ENCODE measurements at places on chromosomes 4 and X.

DNA sequence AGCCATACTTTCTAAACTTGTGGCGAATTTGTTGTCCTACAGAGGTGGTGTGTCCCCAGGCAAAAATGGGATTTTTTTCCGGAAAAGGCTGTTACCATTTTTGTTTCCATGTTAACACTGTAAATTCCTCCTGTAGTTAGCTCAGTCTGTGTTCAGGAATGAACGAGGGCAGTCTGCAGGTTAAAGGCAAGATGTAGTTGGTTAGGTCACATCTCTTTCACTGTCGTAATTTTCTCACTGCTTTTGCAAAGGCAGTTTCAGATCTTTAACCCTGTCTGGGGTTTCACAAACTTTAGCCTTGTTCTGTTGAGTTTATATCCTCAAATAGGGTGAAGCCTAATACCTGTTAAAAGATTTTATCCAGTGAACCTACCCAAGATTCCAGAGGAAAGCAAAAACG, 50.5 kb upstream of the PUDP start:
- no peak for DNase-seq

DNA sequence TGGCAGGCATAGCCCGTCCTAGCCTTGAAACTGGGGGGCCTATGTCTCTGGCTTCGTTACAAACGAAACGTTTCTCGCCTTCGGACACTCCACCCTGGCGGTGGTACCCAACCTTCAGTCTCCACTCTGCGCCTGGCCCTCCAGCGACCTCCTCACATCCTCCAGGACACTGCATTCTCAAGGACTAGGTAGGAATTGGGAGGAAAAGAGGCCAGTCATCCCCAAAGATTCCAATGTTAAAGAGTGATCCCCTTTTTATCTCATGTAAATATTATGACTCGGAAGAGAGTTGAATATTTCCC, 2.1 kb upstream of the NKX6-1 start:
- DNase-seq: no peak

DNA sequence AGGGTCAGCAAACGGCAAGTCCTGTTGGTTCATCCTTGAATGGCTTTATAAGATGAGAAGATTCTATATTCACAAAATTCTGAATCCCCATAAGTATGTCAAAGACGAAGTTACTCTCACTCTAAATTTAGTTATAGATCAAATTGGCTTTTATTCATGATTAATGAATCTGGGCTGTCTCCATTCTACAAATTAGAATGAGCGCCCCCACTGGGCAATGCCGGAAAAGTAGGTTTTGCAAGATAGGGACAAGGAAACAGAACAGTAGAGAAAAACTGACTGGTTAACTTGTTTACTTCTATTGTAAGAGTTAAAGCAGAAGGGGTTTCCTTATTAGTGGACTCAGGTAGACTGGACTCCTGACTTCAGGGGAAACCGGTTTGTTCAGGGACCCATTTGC, 100.3 kb downstream of the F11 start:
- no peak for DNase-seq

GRCh38 chr4:136599890-136600289, 932.4 kb downstream of the PCDH18 start:
- DNase-seq: no peak

DNA sequence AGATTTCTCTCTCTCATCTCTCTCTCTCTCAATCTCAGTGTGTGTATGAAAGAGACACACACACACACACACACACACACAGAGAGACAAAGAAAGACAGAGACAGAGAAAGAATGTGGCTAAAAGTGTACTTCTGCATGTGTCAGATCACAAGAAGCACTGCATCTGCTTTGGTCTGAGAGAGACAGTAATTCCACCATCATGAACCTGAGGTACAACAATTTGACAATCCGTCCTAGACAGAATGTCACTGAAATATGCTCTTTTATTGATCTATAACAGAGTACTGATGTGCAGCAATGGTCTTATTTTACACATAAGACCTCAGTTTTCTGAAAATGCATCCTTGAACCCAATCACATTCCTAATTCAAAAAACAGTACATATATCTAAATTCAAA, 576.2 kb upstream of the SMIM31 start:
- DNase-seq: no peak

GRCh38 chrX:80432863-80433262, 12.6 kb downstream of the TENT5D start:
- peak; percentile 9 for DNase-seq

- peak; percentile 7 for DNase-seq
Measured at GRCh38 chr4:163592212-163592611, 97.7 kb downstream of the TMA16 start.

DNA sequence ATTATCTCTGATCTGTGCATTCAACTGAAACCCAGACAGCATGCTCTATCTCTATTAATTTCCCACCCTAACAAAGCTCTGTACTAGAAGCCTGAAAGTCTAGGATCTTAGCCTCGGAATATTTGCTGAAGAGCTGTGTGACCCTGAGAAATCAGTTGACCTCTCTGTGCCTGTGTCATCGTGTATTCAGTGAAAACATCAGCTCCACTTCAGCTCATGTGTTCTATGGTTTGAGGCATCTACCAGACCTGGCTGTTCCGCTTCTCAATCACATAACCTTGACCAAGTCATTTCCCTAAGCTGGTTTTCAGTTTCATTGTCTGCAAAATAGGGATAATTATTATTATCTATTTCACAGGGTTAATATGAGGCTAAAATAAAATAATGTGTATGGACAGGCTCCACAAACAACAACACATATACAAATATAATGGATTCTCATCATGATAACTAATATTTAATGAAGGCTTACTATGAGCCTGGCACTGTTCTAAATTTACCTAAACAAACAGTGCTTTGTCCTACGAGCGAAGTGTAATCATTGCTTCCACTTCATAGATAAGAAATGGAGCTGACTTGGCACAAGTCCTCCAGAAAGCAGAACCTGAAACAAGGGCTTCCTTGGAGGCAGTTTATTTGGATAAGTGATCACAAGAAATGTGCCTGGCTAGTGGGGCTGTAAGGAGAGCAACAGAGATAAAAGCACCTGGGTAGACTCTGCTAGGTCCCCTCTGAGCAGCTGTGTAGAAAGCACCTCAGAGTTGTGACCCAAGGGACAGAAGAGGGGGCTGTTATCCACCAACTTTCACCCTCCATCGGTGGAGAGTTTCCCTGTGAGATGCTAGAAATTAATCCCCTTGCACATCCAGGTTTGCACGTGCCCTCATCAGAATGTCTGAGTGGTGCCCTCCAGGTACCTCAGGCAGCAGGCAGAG, 356.9 kb downstream of the RAB28 start:
- DNase-seq: no peak

GRCh38 chrX:119735467-119735866, 22.9 kb upstream of the SOWAHD start:
- DNase-seq: no peak

GRCh38 chrX:39212456-39212855, 411.2 kb downstream of the MID1IP1 start:
- no peak for DNase-seq

GRCh38 chr4:163558539-163559044, 64.1 kb downstream of the TMA16 start:
- DNase-seq: peak; percentile 51

- DNase-seq: no peak
Measured at GRCh38 chr4:85260064-85260463, 214.9 kb upstream of the ARHGAP24 start.

DNA sequence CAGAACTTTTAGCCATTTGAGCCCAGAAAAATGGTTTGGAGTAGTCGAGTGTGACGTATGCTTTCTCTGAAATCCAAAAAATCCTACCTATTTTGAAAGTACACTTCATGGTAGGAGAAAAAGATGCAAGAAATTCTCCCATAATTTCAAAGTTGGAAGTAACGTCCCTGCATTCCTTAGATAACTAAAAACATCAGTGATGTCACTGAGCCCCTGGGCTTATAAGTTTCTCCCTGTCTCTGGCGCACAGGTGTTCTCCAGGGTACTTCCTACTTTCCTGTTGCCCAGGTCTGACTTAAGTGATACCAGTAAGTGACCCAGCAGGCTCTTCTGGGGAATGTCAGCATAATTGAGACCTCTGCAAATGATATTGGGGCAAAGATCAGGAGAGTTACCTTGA, 90.5 kb upstream of the WDR1 start:
- no peak for DNase-seq

DNA sequence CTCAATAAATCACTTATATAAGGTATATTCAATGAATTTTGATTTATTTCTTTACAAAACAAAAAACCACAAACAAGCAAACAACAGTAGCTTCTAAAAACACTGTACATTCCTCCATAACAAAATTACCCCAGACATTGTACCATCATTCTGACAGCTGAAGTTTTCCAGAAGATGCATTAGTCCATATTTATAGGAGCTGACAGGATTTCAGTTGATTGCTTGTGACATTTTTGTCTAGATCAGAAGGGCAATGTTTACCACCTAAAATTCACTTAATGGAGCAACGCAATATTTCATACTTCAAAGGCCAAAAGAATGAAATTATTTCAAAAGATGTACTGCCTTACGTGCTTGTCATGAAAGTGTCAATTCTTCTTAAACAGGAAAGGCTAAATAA, 167.0 kb downstream of the ATP10D start:
- no peak for DNase-seq

DNA sequence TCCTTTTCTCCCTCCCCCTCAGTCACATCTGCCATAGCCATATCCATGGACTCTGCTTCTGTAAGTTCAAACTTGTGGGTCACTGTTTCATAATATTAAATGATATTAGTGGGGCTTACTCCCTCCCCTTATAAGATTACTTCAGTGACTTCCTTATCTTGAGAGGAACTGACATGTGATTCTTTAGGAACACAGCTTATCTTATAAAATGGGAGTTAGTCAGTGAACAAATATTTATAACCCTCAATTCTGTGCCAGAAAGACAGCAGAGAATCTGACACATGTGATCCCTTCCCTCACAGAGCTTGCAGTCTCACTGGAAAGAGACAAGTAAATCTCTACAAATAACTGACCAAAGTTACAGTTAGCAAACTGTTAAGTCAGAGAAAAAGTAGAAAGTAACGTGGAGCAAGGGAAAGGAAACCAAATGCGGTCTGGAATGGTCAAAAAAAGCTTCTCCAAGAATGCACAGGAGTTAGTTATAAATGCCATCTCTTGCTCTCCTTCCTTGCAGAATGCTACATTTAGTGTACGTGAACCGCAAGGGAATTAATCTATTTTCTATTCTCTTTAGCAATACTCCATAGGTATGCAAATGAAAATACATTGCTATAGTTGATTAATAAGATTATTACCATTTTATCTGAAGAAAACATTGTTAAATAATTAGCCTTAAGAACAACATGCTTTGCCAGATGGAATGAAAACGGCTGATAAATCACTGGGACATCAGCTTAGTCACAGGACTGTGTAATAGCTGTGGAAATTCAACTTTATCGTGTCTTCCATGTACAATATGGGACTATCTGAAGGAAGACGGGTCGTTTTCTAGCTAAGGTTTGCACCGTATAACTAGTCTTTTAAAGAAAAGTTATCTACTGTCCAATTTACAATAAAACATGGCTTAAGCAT, 29.0 kb downstream of the SGMS2 start:
- peak; percentile 31 for DNase-seq

DNA sequence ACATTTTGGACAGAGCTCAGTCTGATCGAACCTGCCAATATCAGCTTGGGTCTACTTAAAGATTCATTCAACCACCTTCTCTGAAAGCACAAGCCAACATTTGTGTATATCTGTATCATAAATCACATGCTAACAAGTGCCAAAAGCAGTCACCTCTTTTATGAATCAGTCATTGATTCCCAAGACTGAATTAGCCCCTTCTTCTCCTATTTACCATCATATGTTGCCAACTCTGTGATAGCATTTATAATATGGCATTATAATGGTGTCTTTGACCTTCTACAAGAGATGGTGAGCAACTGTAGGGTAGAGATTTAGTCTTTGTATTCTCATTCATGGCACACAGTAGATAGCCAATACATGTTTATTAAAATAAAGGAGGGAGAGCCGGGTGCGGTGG, 61.4 kb downstream of the DDX53 start:
- no peak for DNase-seq

DNA sequence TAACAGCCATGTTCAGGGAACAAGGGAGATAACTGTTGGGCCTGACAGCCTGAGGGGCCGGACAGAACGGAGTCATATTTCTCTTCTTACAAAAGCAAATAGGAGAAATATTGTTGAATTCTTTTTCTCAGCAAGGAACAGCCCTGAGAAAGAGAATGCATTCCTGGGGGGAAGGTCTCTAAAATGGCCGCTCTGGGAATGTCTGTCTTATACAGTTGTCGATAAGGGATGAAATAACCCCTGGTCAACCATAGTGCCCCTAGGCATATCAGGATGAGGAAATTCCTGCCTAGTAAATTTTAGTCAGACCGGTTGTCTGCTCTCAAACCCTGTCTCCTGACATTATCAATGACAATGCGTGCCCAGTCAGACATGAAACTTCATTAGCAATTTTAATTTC, 1925.5 kb downstream of the PCDH7 start:
- DNase-seq: no peak

DNA sequence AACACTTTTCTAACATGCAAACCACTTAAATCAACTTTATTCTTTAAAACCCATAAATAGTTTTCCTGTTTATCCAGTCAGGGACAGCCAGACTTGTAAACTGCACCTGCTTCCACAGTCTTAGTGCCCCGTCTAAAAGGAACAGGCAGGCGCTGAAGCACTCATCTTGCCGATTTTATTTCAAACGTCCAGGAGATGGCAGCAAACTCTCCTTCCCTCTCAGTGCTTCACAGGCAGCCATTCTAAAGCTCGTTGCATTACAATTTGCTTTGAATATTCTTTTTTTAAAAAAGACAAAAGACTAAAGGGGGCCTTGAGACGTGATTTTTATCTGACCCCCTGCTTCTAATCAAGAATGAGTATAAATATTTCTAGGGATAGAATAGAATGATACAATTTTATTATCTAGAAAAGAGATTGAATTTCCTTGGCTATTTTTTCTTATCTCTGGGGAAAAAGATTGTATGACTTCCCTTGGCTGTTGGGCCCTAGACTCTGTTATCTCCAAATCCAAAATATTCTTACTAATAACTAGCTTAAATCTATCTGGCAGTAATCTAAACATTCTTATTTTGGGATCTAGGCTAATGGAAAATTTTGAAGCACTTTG, 93.6 kb upstream of the MYOZ2 start:
- DNase-seq: peak; percentile 87

DNA sequence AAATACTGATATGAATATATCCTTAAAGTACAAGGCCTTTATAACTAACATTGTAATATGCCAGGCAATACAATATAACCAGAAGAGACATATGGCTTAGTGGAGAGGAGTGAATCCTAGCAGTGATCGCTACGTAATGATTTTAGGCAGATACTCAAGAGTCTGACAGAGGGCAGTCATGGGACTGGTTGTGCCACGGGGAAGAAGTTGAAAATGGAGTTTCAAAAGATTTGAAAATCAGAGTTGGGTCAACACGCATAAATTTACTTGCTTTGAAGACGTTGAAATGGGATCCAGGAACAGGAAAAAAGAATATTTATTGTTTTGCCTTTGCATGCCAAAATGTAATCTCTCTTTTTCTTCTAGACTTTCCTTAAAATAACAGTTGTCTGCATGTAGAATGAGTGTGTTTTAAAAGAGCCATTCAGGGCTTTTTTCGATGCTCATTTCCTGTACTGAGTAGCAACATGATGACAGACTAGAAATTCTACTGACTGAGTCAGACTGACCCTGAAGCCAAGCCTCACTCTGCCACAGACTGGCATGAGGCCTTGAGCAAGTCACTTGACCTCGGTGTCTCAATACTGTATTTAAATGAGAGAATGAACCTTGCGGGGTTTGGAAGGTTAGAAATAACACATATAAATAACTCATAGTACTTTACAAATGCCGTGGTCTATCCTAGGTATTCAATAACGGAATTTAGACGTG, 8.1 kb upstream of the SMS start:
- no peak for DNase-seq

GRCh38 chr4:121242188-121242750, 78.1 kb upstream of the TNIP3 start:
- DNase-seq: no peak

- DNase-seq: no peak
Measured at GRCh38 chrX:137749246-137749645, 183.3 kb downstream of the ZIC3 start.
